ENCODE measurements at places on chromosomes 1 and 21.
A peak's percentile ranks its signal among the peaks of the same experiment; 100 is the strongest.

DNA sequence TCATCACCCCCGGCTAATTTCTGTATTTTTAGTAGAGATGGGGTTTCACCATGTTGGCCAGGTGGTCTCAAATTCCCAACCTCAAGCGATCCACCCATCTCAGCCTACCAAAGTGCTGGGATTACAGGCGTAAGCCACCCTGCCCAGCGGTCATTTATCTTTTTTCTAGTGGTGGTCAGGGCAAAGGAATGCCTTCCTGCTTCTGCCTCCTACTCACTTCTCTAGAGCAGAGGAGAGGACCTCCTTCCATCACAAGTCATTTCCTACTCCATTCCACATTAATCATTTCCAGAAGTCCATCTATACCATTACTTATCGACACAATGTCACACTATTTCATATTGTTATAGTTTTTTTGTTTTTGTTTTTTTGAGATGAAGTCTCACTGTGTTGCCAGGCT, 13.3 kb downstream of the FBXO42 start:
- DNase-seq, result no peak

DNA sequence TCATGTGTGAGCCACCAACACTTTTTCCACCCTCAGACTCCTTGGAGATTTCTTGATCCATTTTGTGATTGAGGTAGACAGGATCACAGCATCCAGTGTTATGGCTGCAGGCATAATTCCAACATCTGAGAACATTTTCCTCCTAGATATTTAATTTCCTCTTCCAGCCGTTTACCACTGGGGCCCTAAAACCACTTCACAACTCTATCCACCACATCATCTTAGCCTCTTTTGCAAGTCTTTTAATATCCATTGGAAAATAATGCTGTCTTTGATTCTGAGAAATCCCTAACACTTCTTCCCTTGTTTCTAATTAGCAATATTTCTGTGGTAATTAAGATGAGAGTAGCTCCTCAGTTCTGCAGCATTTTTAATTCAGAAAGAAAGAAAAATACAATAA, 190.1 kb downstream of the TNR start:
- DNase-seq, result no peak

GRCh38 chr1:203499643-203500278, 5.8 kb downstream of the OPTC start:
- DNase-seq, result no peak

GRCh38 chr1:244256086-244256676, 195.5 kb downstream of the ADSS2 start:
- DNase-seq, result no peak

DNA sequence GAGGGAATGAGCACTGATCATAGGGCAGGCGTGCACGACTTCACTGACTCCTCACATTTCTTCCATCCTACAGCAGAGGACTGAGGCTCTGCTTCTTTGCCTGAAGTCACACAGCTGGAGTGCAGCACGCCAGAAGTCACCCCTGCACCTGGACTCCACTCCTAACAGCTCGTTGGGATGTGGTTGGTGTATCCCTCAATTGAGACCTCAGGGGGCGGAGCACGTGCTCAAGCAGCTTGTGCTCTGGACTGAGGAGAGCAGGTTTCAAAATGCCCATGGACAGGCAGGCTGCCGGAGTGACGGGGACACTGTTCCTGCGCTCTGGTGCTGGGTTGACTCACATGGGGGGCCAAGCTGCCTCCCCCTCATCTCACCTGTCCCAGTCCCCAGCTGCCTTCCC, 13.9 kb downstream of the CHIT1 start:
- DNase-seq, result no peak

- no peak for DNase-seq
Observed at GRCh38 chr1:46983830-46984586, 39.5 kb upstream of the CYP4X1 start.

DNA sequence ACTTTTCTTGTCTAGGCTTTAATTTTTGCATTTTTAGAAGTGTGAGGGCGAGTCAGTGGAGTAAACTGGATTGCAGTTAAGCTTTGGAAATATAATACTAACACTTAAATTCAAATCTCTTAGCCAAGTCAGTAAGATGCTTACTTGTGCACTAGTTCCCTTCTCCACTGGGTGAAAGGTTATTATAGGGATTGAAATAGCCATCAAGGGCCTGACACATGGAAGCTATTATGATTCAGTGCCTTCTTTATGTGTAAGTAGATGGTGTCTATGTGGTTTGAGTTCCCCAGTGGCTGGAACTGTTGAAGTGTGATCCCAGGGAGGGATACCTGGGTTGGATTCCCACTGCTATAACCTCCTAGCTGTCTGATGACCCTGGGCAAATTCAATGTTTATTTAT, 24.7 kb upstream of the DMRTA2 start:
- DNase-seq, result no peak

DNA sequence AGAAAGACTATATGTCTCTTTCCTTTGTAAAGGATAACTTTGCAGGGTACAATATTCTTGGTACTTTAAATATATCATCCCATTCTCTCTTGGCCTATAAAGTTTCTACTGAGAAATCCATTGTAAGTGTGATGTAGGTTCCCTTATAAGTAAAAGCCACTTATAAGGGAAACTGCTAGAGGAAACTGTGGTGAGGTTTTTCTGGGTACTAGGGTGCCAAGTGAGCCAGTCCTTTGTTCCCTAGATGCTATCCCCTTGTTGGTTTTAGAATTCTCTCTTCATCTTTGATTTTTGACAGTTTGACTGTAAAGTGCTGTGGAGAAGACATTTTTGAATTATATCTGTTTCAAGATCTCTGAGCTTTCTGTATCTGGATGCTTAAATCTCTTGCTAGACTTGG, 108.9 kb upstream of the NEK7 start:
- no peak for DNase-seq

DNA sequence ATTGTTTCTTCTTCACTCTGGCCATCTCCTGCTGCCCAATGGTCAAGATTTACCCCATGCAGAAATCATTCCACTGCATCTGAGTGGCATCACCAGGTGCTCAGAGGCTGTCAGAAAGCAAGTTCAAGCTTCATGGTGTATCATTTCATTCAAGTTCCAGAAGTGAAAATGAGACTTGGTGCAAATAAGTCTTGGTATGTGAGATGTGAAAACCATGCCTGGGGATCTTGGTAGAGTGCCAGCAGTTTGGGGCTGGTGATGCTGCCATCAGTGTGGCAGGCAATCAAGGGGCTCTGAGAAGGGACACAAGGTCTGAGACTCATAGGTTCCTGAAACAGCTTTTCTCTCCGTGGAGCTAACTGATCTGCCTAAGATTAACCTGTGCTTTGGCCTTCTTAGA, 52.0 kb downstream of the CD2 start:
- no peak for DNase-seq

DNA sequence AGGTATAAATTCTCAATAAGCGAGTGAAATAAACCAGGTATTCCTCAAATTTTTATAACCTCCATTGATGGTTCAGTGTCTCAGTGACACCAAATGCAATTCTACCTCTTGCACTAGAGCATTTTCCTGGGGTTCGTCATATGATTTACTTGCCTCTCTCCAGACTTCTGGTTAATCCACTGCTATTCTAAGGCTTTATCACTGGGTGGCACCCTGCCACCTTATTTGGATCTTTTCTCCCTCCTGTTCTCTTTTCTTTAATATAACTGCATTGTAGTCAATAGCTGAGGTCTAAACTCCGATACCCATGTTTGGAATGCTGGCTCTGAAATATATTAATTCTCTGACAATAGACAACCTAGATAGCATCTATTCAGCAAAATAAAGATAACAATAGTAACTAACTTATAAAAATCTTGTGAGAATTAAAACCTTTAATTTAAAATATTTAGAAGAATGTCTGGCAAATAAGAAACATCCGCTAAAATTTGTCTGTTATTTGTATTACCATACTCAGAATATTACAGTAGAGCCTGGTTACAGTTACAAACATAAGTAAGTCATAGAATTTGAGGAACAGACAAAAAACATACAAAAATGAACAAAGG, 436.4 kb downstream of the PLA2G4A start:
- peak; percentile 23 for DNase-seq

DNA sequence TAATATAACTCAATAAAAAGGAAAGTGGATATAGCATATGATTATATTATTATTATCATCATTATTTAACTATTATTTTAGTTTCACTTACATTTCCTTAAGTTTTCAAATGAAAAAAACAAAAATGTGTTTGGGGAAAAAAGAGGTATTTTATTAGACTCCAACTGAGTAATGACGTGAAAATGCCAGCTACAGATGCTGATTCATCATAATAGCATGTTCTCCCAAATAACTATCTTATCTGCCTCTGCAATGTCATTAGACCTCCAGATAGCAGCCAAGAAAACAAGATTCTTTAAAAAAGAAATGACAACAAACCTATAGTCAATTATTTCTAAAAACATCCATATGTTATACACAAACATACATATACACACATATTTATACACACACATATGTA, 1071.9 kb upstream of the TMPRSS15 start:
- no peak for DNase-seq

DNA sequence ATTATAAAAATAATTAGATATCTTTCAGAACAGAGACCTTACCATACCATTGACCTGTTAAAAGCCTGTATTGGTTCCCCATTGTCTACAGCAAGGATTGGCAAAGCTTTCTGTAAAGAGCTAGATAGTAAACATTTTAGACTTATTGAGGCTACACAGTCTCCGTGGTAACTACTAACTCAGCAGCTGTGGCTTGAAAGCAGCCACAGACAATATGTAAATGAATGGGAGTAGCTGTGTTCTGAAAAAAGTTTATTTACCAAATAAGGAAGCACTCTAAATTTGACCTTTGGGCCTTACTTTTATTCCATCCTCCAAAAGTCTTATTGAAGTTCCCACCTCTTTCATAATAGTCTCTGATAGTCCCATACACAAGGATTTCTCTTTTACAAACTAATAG, 39.7 kb downstream of the NUP210L start:
- DNase-seq, result no peak

GRCh38 chr1:30198795-30199403, 524.5 kb downstream of the MATN1 start:
- DNase-seq, result no peak

GRCh38 chr1:115136706-115137105, 47.4 kb upstream of the TSPAN2 start:
- no peak for DNase-seq

GRCh38 chr1:157107702-157108101, 8.1 kb upstream of the ETV3L start:
- no peak for DNase-seq

GRCh38 chr1:222065234-222065633, 323.3 kb upstream of the DUSP10 start:
- no peak for DNase-seq

- peak; percentile 63 for DNase-seq
Observed at GRCh38 chr21:45074818-45075595, 627 bp downstream of the ADARB1 start.

- peak; percentile 19 for DNase-seq
Observed at GRCh38 chr1:50774759-50775351, 185.2 kb downstream of the FAF1 start.

- no peak for DNase-seq
Observed at GRCh38 chr1:160244209-160244608, 18.1 kb downstream of the DCAF8 start.

DNA sequence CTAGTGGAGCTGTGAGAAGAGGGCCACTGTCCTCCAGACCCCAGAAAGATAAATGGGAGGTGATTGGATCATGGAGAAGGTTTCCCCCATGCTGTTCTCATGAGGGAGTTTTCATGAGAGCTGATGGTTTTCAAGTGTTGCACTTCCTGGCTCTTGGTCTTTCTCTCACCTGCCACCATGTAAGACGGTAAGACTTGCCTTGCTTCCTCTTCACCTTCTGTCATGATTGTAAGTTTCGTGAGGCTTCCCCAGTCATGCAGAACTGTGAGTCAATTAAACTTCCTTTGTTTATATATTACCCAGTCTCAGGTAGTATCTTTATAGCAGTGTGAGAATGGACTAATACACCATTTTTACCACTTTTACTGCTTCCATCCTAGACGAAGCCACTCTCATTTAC, 27.6 kb downstream of the GPR88 start:
- no peak for DNase-seq

- DNase-seq, result no peak
Observed at GRCh38 chr1:46546210-46546609, 5.2 kb downstream of the KNCN start.

DNA sequence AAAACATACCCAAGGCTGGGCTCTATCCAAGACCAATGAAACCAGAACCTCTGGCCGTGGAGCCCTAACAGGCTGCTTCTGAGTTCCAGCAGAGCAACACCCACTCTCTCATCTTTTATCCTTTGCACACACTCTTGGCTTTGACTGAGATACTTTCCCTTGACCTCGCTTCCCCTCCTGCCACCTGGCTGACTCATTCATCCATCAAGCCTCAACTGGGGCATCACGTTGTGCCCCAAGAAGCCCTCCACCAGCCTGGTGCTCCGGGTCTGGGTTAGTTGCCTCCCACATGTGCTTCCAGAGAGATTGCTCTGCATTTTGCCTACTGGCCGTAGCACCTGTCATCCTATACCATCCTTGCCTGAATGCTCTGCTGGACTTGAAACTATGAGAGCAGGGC, 34.5 kb upstream of the SERBP1 start:
- DNase-seq, result no peak

GRCh38 chr1:232477728-232478127, 152.2 kb downstream of the SIPA1L2 start:
- peak; percentile 17 for DNase-seq

GRCh38 chr1:53783056-53783455, 44.1 kb upstream of the GLIS1 start:
- no peak for DNase-seq

- peak; percentile 58 for DNase-seq
Observed at GRCh38 chr1:3431266-3431665, 23.2 kb upstream of the ARHGEF16 start.

GRCh38 chr1:185427264-185427663, 110.2 kb upstream of the IVNS1ABP start:
- DNase-seq, result no peak

DNA sequence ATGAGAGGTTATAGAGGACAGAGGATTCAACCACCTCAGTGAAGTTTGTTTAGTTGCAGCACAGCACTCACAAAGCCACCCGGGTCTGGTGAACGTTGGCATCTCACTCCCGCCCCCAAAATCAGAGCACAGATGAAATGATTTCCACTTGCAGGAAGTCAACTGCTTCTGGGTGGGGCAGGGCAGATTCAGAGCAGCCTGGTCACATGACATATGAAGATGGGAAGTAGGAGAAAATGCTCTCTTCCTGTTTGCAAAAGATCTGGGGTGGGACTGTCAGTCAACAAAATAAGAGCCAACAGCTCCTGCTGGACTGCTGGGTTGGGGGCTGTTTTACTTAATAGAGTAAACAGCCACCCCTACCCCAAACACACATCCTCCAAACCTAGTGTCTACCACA, 43.2 kb downstream of the LRRC71 start:
- DNase-seq, result no peak
